ENCODE measurements at places on chromosomes 16 and 17. TPM values are rescaled to one million over a fixed set of nuclear protein-coding genes. Genes with fewer than 3 reads are reported as not detected.

GRCh38 chr17:36892112-36892838 lies 45.0 kb upstream of the LHX1 start:
- no peak for DNase-seq

GRCh38 chr17:14268264-14268663 lies 31.6 kb upstream of the CDRT15 start:
- DNase-seq: no peak

- DNase-seq: no peak
Measured at GRCh38 chr16:88409296-88410065, 26.7 kb downstream of the ZNF469 start.

GRCh38 chr17:72648702-72649101 lies 443.8 kb downstream of the SLC39A11 start:
- DNase-seq: no peak

DNA sequence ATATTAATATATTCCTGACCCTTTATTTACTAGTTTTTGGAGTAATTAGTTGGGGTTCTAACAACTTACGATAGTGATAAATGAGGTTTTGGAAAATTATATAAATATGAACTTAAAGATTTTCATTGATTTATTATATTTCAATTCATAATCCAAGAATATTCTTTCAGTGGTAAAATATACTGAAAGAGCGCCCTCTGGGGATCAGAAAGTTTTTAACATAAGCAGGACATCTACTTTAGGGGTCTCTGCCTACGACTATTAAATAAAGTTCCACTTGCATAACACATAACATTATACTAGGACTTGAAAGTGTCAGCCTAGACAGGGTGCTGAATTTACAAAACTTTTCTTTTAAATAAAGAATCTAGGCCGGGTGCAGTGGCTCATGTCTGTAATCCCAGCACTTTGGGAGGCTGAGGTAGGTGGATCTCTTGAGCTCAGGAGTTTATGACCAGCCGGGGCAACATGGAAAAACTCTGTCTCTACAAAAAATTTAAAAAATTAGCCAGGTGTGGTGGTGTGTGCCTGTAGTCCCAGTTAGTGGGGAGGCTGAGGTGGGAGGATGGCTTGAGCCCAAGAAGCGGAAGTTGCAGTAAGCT lies 15.6 kb downstream of the RFWD3 start:
- DNase-seq: no peak

Gene MPO
- total RNA-seq: 0.05 TPM

All from left ventricle myocardium inferior (tissue), 1 donor.